ENCODE measurements at places on chromosomes 5 and 9. TPM values are rescaled to one million over a fixed set of nuclear protein-coding genes. Genes with fewer than 3 reads are reported as not detected.
A peak's percentile ranks its signal among the peaks of the same experiment; 100 is the strongest.

GRCh38 chr5:77798456-77798855, 22.3 kb upstream of the TBCA start:
- no peak for DNase-seq

DNA sequence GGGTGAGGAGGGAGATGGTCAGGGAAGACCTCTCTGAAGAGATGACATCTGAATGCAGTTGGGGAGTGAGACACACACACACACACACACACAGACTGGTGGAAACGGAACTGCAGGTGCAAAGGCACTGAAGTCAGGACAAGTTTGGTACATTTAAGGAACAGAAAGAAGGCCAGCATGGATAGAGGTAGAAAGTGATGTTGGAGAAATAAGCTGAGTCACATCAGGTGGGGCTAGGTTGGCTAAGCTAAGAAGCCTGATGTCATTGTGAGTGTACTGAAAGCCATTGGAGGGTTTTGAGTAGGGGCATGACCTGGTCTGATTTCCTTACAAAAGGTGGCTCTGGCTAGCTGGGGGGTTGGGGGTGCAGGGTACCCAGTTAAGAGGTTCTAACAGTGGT, 3.1 kb downstream of the BSPRY start:
- DNase-seq: no peak

DNA sequence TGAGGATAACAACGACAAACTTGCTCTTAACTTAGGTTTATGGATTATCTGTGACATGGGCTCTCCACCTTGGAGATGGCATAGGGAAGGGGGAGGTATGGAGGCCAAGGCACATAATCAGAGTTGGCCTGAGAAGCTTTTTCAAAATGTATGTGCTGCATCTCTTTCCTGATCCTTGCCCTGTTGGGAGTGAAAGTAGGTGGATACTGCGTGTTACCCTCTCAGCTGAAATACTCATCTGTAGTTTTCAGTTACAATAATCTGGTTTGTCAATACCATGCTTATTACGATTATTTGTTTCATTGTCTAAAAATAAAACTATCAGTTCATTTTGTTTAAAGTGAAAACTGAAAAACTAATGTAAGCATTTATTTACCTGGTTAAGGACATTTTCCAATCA, 86.7 kb downstream of the SLC44A1 start:
- DNase-seq: no peak

GRCh38 chr9:14746626-14747025, 24.1 kb upstream of the CER1 start:
- DNase-seq: no peak

- peak; percentile 52 for DNase-seq
These were observed 35.9 kb downstream of the TGFBR1 start for GRCh38 chr9:99140685-99141314.

DNA sequence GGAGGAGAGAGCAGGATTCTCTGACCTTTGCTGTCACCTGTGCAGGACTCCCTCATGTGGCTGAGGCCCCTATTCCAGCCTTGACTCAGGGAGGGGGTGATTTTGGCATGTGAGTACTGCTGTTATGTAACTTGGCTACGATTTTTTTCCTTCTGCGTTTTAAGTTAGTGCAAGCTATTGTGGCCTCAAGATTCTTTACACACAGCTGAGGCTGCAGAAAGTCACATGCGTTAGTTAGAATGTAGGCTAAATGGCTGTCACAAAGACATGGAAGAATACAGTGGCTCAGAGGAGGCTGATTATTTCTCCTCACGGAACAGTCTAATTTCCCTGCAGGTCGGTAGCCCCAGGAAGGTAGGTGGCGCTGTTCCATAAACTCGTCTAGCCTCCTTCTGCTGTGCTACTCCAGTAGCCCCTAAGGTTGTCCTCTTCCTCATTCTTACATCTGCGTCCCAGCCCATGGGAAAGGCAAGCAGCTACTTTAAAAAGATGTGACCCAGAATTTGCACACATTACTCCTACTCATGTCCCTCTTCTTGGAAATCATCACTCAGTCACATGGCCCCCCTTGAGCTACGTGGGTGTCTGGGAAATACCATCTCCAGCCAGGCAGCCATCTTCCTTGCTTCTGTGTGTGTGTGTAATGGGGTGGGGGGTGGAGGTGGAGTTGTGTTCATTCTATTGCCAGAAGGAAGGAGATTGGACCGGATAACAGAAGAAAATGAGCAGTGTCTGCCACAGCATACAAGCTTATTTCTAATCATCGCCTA, 486.6 kb downstream of the CCDC171 start:
- peak; percentile 35 for DNase-seq

DNA sequence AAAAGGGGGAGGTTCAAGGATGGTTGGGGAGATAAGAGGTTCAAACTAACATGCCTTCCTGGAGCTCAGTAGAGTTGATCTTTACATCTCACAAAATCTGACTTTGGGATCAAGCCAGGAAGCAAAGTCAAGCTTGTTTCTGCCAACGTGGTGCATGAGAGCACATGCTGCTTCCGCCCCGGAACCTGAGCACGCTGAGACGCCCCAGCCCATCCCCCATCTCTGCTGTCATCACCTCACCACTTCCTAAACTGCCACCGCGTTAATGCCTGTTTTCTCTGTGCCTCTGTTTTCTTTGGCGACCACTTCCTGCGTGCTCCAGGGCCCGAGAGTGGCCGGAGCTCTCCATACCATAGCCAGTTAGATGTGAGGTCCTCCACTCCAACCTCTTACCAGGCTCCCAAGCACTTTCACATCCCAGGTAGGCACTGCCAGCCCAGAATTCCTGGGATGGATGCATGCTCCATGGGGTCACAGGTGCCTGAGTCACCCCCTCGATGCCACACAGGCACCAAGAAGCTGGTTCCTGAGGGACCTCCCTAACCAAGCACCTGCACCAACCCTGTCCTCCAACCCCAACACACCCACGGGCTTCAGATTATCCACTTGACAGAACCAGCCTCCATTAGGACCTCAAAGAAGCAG, 31.2 kb upstream of the AFAP1L1 start:
- DNase-seq: peak; percentile 72

GRCh38 chr5:138489683-138490061, 24.4 kb downstream of the EGR1 start:
- DNase-seq: no peak

DNA sequence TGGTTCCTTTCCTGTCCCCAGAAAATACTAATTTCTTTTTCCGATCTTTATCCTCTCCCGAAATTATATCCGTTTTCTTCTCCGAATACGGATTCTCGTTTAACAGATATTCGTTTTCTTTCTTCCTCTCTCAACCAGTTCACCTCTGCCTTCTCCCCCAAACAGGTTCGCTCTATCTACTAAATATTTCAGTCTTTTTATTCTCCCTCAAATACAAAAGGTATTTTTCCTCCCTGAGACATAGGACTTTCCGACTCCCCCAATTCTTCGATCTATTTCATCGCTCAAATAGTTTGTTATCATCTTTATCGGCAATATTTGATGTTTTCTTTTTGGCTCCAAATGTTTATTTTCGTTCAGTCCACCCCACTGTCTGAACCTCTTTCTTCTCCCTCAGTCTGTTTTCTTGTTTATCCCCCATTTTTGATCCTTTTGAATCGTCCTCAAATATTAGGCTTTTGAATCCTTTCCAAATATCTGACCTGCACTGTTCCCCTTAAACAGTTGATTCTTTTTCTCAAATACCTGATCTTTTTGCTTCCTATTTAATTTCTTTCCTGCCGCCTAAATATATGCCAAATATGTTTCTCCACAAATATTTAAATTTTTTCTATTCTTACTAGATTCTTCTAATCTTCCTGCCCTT, 4.4 kb downstream of the PITX1 start:
- DNase-seq: no peak

GRCh38 chr9:91157883-91158282, 203.8 kb downstream of the AUH start:
- no peak for DNase-seq

DNA sequence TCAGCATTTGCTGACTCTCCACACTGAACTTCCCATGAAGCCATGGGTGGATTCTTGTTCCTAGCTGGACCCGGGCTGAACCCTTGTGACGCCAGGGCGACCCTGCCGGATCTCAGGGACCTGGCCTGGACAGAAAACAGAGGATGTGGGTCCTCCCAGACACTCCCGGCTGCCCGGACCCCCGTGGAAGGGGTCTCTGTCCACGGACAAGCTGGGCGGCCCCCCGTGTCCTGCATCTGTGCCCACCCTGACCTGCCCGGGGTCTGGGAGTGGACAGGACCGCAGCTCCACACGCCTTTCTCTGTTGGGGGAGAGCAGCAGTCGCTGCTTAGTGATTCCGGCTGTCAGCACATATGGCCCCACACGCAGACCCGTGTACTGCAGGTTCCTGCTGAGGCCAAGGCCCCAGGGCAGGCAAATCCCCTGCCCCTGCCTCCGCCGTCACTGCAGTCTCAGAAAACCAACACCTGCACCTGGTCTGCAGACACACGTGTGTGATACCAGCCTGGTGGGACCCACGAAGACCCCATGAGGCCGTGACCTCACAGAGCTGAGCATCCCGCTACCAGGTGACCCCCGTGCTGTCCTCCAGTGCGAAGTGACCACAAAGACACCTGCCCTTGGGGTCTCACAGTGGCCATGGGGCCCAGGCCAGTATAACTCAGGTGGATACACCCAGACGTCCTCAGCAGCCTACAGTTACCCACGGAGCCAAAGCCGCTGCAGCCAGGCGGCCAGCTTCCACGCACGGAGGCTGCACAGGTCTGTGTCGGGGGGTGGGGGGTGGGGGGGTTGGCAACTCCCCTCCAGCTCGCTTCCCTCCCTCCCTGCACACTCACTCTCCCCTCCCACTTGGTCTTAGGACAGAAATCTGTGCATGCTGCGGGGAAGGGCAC, 50.6 kb downstream of the NKD2 start:
- DNase-seq: no peak

DNA sequence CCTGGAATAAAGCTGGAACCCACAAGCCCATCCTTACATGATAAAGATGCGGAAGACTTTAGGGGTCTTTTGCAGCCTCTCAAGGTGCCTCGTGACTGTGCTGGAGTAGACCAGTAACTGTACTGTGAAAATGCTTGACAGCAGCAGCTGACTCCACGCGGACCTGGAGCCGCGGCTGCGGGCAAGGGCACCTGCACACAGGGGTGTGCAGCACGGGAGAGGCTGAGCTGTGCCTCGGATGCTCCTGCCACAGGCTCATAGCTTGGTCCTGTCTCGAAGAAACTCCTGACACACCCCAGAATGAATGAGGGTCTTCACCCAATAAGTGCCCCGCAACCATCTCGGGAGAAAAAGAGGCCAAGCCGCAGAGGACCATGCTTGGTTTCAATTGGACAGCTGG, 40.3 kb upstream of the CEP72 start:
- DNase-seq: no peak

DNA sequence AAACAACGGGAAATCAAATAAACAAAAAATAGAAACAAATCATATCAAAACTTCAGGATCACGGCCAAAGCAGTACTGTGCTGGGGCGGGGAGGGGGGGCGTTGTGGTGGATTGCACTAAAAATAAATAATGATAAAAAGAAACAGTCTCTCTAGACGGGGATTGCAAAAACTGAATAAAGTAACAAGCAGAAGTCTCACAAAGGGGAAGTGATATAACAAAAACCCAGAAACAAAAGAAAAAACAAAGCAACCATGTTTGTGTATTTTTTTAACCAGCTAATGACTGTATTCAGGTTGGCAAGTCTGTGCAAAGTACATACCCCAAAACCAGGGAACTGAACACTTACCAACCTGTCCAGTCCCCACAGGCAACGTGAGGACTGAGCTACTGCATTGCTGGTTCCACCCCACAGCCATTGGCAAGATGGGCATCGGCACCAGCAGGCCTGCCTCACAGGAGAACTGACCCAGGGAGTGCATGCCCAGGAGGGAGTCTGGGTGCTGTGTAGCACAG, 24.1 kb downstream of the BICD2 start:
- DNase-seq: no peak

- DNase-seq: no peak
These were observed 685.8 kb downstream of the MAT2B start for GRCh38 chr5:164191240-164191639.

DNA sequence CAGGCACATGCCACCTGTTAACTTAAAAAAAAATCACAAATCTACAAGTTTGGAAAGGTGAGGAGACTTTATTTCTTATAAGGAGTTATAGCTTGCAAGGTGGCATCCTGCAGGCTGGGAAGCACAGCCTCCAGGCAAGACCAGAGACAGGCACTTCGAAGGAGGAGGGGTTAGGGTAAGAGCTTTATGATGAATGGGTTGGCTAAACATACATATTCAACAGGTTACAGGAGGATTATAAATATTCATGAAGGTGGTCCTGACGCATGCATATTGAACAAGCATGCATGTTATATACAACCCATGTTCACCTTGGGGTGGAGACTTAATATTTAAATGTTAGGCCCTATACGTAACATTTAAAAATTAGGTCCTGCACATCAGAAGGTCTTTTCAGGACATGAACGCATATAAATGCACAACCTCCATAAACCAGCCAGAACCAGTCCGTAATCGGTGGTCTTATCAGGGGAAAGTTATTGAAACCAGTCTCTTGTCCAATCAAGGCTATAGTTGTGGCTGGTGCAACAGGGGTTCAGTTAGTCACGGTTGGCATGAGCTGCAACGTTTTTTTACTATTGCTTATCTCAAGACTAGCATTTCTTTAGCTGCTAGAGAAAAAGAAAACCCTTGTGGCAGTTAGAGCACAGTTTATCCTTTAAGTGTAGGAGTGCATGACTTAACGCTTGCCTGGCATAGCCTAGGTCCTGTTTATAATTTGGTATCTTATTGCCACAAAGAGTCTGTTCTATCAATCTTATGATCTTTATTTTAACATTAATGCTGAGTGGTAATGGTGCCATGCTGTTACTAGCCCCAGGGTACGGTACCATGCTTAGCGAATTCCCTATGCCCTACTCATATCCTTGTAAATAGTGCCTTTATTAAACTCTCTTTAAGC, 72.7 kb downstream of the C9orf57 start:
- DNase-seq: no peak

DNA sequence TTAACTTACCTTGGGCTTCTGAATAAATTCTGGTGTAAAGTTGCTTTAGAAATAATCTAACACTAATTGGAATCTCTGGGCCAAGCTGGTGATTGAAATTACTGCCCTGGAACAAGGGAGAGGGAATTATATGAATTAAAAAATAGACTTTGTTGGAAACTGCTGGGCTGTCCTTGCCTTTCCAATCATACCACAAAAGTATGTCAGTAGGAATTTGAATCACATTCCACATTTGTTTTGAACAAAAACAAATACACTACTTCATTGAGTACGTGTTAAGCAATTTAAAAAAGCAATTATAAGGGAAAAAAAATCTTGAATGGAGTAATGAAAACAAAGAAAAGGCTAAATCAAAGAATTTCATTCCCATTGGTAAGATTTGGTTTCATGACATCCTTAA, 102.5 kb upstream of the SREK1 start:
- no peak for DNase-seq

GRCh38 chr5:139061856-139062255, 136.3 kb downstream of the SIL1 start:
- no peak for DNase-seq

DDX41 gene
- 226 TPM for total RNA-seq

CXXC5 gene
- total RNA-seq: 3.5 TPM

BARHL1 gene
- not detected for total RNA-seq

FAM120A gene
- total RNA-seq: 121 TPM

LECT2 gene
- total RNA-seq: not detected

PLPP7 gene
- total RNA-seq: not detected

MEGF10 gene
- not detected for total RNA-seq

ERAP2 gene
- total RNA-seq: 43.0 TPM

TMEM252 gene
- total RNA-seq: not detected
